ENCODE measurements at places on chromosomes 7 and 10.

- DNase-seq, result no peak
Observed at GRCh38 chr7:139776486-139777132, 1.2 kb downstream of the HIPK2 start.

DNA sequence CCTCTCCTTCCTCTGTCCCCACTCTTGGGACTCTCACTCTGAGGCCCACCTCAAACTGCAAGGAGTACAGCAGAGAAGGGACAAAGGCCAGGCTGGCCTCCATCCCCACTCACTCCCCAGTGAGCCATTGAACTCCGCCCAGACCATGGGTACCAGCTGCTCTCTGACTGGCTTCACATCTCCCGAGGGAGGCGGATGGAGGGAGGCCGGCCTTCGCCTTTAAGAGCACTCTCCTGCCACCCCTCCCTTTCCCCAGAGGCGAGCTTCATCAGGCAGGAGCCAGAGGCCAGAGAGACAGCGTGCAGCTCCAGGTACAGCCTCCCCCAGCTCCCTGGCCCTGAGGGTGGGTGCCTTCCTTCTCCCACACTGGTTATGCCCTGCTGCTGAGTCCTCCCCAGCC is 1.8 kb upstream of the LDB3 start:
- DNase-seq, result no peak

GRCh38 chr7:106448346-106448991 is 163.7 kb upstream of the NAMPT start:
- DNase-seq, result no peak

- no peak for DNase-seq
Observed at GRCh38 chr10:3769556-3769955, 15.5 kb downstream of the KLF6 start.

DNA sequence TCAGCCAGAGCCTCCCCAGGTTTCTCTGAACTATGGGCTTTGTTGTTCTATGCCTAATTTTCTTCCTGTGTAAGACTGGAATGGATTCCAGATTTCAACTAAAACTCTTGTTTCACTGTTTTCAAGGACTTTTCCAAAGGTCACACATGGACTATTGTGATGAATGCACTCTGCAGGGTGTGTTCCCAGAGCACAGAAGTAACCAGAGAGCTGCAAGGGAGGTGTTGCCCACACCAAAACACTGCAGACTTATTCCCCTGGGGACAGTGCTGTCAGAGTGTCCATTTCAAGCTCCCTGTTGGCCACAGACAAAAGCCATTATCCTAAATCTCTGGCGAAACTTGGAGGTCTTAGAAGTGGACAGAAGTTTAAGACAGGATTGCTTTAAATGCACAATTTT is 231.6 kb downstream of the TRIL start:
- DNase-seq, result no peak

GRCh38 chr10:31087851-31088250 is 56.2 kb upstream of the ZNF438 start:
- no peak for DNase-seq

DNA sequence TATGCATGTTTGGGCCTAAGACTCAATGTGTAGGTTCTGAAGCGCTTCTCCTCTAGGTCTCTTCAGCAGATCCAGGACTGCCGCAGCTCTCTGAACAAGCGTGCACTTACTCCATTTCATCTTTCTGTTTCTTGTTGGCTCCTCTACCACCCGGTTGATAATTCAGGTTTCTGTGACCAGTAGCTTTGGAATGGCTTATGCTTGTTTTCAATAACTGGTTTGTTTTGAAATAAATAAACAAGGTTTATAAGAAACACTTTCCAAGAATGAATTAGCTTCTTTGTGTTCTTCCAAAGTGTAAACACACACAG is 1.5 kb downstream of the MDFIC start:
- no peak for DNase-seq

- no peak for DNase-seq
Observed at GRCh38 chr7:83708531-83708930, 59.6 kb upstream of the SEMA3E start.

DNA sequence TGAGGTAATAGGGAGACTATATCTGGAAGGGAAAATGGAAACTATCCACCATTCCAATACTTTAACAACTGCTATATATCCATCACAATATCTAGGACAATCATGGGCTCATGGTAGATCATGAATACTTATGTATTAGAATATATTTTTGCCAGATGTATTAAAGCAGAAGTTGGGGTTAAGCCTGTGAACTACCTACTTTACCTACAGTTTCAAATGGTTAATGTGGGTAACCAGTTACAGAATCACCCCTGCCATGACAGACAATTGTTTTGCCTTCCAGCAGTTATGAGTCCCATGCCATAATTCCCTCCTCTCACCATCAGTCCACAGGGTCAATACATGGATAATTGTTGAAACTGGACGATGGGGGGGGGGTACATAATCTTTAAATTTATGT is 29.9 kb upstream of the RAPGEF5 start:
- DNase-seq, result no peak

GRCh38 chr7:129889133-129889844 is 63.5 kb downstream of the UBE2H start:
- no peak for DNase-seq

DNA sequence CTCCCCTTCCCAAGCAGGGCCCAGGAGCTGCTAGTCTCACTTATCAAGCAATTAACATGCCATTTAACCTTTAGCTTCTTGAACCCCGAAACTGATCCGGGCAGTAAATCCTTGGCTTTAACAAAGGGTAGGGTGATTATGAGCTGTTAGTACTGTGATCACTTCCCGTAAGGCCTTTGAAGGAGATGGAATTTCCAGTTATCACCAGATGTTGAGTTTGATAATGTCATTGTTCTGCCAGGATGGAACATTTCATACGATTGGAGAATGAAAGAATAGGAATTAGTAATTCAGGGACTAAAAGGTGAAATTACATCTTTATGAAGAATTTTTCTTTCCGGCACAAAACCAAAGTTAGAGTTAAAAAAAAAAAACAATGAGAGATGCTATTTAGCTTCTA is 570.9 kb upstream of the FOXK1 start:
- no peak for DNase-seq

DNA sequence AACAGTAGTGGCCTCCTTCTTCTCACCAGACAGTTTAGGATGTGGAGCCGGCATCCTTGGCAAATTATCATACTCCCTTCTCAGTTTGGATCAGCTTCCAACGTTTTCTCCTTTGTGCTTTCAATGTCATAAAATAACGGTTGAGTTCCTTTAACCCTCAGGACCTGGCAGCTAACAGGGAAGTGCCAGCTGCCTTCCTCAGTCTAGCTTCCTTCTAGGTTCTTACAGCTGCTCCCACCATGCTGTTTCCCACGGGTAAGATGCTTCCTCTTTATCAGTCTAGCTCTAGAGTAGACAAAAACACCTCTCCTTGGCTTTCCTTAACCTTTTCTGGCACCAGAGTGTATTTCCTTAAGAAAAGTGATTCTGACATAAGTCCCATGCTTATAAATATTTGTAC is 33.2 kb downstream of the BLVRA start:
- no peak for DNase-seq

DNA sequence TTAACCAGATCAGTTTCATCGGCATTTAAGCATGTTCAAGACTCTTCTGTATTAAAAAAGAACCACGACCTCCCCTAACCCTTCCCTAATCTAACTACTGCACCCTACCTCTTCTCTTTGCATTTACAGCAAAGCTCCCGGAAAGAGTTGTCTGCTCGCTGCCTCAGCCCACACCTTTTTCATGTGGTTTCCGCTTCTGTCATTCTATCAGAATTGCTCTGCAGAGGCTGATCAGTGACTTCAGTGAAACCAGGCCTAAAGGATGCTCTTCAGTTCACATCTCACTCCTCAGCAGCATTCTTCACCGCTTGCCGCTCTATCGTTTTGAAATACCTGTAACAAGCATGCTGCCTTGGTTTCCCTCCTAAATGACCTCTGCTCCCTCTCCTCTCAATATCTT is 160.9 kb downstream of the SDK1 start:
- DNase-seq, result no peak

DNA sequence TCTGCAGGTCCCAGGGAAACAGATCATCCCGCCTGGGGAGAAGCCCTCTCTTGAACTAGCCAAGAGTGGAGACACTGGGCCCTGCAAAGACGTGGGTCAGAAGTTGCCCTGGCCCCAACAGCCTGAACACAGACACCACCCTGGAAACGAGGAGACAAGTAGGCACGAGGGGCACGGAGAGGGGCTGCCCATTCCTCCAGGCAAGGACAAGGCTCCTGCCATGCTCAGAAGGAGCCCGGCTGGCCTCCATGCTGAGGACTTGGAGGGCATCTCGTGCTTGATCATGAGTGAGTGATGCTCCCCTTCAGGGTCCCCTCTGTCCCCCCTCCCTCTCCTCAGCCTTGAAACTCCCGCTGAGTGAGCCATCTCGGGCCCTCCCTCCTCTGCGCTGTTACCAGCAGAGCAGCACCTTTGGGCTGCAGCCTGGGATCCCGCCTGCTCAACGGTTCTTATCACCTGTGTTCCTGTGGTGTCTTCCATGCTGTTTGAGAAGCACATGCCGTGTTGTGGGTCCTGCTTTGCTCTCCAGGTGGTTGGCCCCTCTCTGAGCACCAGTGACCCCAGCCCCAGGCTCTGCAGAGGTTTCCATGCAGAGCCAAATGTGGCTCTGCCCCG is 544.3 kb downstream of the TCERG1L start:
- DNase-seq, result no peak

- DNase-seq, result no peak
Observed at GRCh38 chr7:142771353-142771723, 568 bp downstream of the PRSS2 start.

DNA sequence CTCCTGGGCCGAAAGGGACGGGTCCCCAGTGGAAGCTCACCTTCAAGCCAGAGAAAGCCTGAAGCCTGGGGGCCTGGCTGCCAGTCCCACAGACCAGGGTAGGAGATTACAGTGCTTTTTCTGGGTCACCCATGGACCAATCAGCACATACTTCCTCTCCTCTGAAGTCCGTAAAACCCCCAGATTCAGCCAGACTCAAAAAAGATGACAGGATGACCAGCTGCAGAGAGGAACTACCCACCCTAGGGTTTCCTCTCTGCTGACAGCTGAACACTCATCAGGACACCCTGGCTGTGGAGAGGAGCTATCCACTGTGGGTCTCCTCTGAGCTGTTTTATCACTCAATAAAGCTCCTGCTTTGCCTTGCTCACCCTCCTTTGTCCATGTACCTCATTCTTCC is 78.0 kb downstream of the SAMD9 start:
- no peak for DNase-seq

DNA sequence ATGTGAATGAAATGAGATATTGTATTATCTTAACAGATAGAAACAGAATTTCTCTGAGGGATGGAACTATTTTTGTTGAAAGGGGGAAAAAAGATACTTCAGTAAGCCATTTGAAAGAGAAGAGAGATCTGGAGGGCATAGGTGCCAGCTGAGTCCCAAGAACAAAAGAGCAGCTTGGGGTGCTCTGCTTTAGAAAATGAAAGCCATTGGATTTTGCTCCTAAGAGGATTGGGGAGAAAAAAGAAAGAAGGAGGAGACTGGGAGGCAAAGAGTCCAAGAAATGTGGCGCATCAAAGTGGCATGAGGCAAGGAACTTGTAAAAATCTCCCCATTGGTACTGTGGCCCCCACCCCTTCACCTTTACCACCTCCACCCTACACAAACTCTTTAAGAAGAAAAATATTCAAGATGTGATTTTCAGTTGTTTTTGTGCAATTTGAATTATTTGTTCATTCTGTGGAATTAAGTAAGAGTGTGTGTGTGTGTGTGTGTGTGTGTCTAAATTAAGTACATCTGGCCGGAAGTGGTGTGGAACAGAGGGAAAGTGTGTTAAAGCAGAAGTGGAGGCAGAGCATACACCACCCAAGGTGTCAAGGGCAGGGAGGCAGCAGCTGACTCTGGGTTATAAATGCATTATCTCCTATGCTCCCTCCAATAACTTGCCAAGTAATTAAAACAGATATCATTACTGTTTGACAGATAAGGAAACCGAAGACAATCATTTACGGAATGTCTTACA is 9.9 kb upstream of the GNAI1 start:
- no peak for DNase-seq

DNA sequence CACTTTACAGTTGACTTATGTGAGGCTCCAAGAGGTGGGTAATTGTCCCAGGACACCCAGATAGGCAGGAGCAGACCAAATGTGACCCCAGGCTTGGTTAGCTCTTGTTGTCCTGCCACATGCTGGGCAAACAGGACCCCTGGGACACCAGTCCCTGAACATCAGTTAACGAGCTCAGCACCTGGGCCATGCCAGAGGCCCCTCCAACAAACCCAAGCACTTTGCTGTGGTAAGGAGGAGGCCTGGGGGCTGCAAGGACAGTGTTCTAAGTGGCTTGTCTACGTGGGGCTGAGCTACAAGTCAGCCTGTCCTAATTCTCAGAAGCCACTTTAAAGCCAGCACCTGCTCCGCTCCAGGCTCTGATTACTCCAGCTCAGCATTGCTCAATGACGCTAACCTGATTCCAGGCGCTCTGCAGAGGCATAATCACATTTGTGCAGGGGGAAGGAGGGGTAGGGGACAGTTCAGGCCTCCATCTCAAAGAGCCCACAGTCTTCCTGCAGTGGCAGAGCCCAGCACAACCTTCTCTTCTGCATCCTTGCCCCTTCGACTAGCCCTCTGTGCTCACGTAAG is 57.2 kb downstream of the DDC start:
- DNase-seq, result no peak

- no peak for DNase-seq
Observed at GRCh38 chr10:34124522-34125035, 690.5 kb downstream of the PARD3 start.

DNA sequence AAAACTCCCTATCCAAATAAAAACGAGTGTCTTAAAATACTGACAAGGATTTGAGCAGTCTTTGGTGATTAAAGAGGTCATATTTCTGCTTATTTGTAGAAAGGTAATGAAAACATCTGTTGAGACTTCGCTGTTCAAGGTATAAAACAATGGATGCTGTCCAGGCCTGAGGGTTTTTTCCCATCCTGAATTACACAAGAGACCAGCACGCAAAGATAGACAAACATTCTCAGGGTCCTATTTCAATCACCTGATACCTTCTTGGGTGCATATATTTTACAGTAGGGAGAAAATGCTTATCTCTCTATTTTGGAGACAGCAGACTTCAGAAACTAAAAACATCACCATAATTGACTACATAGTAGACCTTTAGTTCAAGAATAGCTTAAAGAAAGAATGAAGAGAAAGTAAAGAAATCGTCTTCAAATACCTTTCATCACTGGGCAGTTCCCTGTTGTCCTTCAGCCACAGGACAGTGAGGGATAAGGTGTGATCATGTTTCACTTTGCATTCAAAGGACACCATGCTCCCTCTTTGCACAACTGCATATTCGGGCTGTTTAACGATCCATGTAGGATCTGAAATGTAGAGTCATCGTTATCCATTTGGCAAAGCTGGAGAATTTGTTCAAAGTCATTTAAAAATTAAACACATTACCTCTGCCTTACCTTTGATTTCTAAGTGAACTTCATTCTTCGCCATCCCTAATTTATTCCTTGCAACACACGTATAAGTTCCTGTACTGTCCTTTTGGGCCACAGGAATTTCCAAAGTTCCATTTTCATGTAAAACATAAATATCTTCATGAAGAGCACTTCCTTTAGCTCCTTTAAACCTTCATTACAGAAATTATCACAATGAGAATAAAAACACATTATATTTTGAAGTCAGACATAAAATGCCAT is 63.7 kb upstream of the LAMB4 start:
- DNase-seq, result no peak

GRCh38 chr7:1899196-1899595 is 229.1 kb downstream of the ELFN1 start:
- no peak for DNase-seq
